ENCODE measurements at places on chromosomes 1 and 21. TPM values are rescaled to one million over a fixed set of nuclear protein-coding genes. Genes with fewer than 3 reads are reported as not detected.
A peak's percentile ranks its signal among the peaks of the same experiment; 100 is the strongest.

HMGB4 gene
- polyA plus RNA-seq: not detected

- no peak for DNase-seq
These were observed 52.5 kb downstream of the SH3BGR start for GRCh38 chr21:39504230-39504629.

CNR2 gene
- polyA plus RNA-seq: 63.4 TPM

GRCh38 chr1:17594690-17595601, 55.4 kb downstream of the ARHGEF10L start:
- no peak for DNase-seq

DNA sequence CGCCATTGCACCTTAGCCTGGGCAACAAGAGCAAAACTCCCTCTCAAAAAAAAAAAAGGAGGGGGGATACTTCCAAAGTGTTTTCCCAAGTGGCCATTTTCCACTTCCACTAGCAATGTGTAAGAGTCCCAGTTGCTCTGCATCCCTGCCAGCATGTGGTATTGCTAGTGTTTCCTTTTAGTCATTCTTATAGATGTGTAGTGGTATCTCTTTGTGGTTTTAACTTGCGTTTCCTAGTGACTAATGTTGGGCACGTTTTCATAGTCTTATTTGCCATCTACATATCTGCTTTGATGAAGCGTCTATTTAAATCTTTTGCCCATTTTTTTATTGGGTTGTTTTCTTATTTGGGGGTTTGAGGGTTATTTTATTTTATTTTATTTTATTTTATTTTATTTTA, 31.1 kb downstream of the INAVA start:
- DNase-seq: no peak

DNA sequence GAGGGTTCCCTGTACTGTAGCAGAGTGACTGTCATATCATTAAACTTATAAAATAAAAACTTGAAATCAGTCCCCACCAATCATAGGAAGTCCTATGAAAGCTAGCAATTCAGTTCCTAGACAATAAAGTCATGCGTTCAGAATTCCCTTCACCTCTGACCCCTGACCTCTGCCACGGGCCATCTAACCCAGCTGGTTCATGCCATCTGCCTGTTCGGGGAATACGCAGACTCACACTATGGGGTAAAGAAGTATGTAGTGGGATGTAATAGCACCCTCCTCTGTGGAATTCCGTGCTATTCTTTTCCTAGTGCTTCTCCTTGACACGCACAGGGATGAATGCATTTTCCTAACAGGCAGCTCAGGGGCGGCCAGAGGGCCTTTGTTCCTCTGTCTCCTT, 2.1 kb downstream of the GSTM4 start:
- DNase-seq: no peak

DNA sequence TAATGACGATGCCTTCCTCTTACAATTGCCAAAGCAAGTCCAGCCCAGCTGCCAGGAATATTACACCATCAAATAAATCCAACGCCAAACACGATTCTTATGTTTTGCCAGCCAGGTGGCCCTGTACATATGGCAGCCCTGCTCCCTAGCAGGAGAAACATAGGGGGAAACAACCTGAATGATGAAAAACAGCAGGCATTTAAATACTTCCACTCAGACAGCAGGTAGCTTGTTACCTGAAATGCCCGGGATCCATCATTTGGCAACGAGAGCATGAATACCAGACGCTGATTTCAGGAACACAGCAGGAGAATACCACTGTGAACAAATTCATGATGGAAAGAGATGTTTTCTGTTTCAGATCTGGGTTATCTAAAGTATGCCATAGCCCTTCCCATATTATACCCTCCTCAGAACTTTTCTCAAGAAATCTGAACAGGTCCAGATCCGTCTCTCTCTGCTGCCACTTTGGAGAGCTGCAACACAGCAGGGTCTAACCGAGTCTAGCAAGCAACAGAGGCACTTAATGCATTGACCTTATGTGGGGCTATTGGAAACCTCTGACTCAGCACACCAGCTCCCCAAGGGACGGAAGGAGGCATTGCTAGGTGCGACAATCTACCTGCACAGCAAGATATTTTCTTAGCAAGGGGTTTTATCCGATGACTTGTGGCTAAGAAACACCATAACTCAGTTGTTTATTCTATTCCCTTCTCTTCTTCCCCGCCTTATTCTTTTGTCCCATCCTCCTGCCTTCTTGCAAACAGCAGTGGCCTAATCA, 166.3 kb downstream of the BARHL2 start:
- DNase-seq: no peak

DNA sequence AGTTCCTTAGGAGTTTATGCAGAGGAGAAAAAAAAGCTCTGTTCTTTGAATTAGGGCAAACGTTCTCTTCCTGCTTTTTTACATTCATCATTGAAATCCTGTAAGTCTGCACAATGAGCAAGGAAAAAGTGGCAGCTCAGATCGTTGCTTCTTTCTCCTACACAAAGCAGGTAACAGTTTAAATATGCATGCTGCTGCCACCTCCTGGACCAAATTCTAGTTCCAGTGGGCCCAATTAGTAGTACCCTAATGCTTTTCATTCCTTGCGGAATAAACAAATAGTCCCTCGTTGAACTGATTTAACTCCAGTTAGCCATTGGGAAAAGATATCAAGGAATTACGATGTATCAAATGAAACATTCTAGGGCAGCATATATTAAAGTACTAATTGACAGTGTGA, 20.1 kb downstream of the YTHDF2 start:
- DNase-seq: peak; percentile 26

GRCh38 chr1:245673881-245674414, 519.2 kb downstream of the KIF26B start:
- peak; percentile 37 for DNase-seq

GRCh38 chr1:63326473-63327380, 4.4 kb downstream of the FOXD3 start:
- DNase-seq: peak; percentile 43

GRCh38 chr1:43460988-43461693, 7.4 kb upstream of the HYI start:
- no peak for DNase-seq
